ENCODE measurements at places on chromosomes 11 and 22. TPM values are rescaled to one million over a fixed set of nuclear protein-coding genes. Genes with fewer than 3 reads are reported as not detected.

- no peak for DNase-seq
Observed at GRCh38 chr11:72635933-72636332, 38.3 kb downstream of the PDE2A start.

ZC3H12C gene
- 4.2 TPM for polyA plus RNA-seq

GRCh38 chr22:21876486-21877176 is 9.2 kb upstream of the MAPK1 start:
- DNase-seq, result no peak

DNA sequence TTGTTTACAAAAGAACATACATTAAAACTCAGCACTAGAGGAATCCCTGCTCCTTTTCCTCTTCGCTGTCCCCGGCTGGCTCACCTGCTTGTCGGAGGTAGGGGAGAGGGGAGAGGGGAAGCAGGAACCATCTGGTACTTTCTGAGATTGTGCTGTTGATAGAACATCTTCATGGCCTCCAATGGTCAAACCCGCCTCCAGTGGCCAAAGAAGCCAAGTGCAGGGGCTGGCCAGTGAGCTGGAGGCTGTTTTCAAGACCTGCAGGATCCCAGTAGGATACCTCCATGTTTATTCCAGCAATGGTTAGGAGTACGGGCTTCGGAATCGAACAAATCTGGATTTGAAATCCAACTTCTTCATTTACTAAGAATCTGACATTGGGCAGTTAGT is 92.6 kb downstream of the PKNOX2 start:
- DNase-seq, result no peak

- DNase-seq, result no peak
Observed at GRCh38 chr11:17014321-17014832, at the start of gene PLEKHA7. TSS of gene PLEKHA7 (minus strand) at chr11:17014414. CDS start at chr11:17014401, 13 bp downstream.

All from urinary bladder (tissue), 4 donors.